ENCODE measurements at places on chromosomes 4 and X.

GRCh38 chr4:145797278-145797677 is 117.3 kb downstream of the C4orf51 start:
- no peak for DNase-seq

- DNase-seq = no peak
Observed at GRCh38 chrX:100477467-100477866, 67.4 kb upstream of the PCDH19 start.

DNA sequence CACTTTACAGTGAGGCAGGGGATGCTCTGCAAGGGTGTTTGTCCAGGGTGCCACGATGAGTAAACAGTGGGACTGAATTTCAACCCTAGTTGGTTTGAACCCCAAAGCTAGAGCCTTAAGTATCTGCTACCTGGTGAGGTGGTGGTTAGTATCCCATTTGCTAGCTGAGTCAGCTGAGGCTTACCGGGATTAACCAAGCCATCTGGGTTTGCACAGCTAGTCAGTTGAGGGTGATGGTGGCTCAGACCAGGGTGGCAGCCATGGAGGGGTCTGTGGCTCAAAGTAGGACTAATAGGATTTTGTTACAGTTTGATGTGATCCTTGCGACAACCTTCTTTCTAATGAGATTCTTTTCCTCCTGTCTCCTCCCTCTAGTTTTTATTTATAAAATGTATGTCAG is 1.9 kb downstream of the EVC start:
- no peak for DNase-seq

- no peak for DNase-seq
Observed at GRCh38 chr4:2281575-2282343, 19.9 kb upstream of the MXD4 start.

DNA sequence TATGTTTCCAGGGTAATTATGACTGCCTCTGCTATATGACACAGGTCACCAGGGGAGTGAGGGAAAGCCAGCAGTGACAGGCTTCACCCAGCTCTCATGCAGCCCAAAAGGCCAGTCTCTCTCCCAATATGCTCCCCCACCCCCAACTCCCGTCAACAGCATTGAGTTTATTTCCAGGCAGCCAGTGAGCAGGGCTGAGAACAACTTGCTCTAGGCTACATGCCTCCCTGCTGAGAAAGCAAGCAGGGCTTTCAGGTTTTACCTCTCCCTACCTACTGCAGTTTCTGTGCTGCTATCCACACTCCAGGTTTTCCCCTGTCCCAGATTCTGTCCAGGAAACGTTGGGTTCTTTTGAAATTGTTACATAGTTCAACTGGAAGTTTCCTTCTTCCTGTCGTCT is 291.4 kb downstream of the PABPC4L start:
- DNase-seq = no peak

DNA sequence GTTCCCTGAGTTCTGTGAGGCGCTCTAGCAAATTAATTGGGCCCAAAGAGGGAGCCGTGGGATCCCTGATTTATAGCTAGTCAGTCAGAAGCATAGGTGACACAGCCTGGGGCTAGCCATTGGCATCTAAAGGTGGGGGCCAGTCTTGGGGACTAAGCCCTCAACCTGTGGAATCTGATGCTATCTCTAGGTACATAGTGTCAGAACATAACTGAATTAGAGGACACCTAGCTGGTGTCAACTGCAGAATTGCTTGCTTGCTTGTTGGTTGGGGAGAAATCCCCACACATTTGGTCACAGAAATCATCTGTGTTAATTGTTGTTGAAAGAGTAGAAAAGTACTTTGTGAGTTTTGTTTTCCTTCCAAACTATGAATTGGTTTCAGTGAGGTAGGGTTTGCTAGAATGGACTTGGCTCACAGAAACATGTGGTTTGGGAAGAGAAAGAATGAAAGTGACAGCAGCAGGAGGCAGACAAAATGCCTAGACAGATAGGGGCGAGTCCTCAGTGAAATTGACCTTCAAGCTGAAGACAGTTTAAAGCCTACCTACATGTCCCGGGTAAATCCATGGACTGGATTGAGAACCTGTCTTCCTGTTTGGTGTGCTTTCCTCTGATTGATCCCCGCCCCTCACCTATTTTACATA is 12.8 kb upstream of the GPR82 start:
- no peak for DNase-seq

DNA sequence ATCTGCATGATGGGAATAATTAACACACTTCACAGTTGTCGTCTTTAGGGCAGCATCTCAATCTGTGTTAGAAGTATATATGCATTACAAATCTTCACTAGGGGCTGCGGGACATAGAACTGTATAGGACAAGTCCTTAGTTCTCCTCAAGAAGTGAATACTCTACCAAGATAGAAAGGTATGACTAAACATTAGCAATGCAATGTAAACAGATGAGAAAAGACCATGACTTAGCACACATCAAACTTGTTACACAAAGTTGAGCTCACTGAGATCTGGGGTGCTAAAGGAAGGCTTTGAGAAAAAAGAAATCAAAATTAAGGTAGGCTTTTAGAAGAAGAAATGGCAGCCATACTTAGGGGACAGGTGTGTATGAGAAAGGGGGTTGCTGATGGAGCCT is 182.1 kb upstream of the MAP3K15 start:
- no peak for DNase-seq

DNA sequence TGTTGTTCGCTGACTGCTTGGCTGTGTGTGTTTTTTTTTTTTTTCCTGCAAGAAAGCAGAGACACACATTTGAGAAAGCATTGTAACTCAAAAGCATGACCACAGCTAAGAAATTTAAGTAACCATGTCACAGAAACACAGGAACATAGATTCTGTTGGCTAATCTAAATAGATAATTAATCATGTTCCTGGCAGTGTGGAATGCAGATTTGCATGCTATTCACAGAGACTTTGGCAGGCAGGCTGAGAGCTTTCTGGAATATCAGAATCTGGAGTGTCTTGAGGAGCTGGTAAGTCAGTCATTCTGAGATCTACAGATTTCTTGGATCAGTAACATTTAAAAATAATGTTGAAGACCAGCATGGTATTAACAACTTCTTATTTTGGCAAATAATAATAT is 33.2 kb upstream of the SMS start:
- DNase-seq = no peak

DNA sequence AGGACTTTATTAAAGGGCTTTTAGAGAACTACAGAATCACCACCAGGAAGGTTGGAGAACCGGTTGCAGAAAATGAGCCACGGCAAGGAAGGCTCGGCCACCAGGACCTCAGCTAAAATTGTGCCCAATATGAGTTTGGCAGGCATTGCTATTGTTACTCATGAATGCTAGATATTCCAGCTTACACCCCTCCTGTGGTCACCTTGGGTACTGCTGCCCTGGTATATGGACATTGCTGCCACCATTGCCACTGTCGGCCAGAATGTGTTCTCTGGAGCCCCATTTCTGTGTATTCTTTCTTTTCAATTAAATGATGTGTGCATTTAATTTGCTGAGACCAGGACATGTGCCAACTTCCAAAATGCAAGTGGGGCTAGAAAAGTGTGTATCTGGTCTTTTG is 626.7 kb upstream of the BOD1L1 start:
- no peak for DNase-seq

- no peak for DNase-seq
Observed at GRCh38 chr4:85792376-85793232, 317.7 kb downstream of the ARHGAP24 start.

DNA sequence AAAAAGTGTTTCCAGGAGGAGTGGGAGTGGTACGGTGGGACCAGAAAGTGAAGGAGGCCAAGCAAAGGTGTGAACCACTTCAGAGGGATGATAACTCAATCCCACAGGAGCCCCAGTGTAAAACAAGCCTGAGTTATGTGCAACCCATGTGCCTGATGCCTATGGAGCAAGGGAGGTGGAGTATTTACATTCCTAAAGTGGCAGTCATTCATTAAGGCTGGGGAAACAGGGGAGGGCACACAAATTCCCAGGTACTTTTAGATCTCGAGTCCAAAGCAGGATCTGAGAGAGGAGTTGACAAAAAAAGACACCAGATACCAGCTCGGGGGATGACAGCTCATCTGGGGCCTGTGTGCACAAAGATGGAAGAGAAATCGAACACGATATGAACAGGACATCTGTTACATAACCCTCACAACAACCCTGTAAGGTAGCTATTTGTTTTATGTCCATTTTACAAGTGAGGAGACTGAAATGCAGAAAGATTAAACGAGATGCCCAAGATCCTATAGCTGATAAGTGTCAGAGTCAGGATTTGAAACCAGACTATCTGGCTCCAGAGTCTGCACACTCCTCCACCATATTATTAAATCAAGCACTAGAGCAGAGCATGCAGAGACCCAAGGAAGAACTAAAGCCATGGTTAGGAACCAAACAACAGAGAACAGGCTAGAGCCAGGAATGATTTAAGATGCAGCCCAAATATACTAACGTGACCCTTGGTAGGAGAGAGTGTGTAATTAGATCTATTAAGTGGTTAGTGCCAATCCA is 91.9 kb upstream of the MAPK10 start:
- DNase-seq = no peak

GRCh38 chr4:7074426-7074825 is 6.6 kb upstream of the GRPEL1 start:
- DNase-seq = no peak

DNA sequence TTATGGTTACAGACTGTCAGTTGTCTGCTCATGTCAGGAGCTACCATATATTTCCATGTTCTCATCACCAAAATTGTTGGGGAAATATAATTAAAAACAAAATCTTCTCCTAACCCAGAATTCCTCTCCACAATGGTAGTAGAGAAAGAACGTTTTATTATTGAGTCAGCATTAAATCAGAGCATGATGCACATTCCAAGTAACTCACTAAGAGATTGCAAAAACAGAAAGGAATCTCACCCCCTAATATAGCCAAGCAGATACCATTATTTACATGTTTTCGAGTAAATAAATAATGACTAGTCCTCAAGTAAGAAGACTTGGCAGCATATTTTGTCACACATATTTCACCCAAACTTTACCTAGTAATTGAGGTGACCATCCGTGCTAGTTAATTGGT is 36.2 kb upstream of the ARHGEF6 start:
- no peak for DNase-seq

- no peak for DNase-seq
Observed at GRCh38 chr4:141513866-141514265, 122.5 kb upstream of the IL15 start.

DNA sequence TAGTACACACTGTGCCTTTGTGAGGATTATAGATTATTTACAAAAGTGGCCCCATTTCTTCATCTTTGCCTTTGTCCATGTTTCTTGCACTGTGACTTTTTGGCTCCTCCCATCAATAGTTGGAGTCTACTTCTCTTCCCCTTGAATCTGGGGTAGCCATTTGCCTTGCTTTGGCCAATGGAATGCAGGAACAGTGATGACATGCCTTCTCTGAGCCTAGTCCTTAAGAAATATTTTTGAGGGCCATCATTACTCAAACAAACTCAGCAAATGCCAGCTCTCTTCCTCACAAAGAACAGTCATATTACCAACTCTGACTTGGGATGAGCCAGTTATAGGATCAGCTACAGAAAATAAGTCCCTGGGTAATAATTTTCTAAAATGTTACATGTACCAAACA is 189.6 kb downstream of the FRMPD4 start:
- DNase-seq = no peak

DNA sequence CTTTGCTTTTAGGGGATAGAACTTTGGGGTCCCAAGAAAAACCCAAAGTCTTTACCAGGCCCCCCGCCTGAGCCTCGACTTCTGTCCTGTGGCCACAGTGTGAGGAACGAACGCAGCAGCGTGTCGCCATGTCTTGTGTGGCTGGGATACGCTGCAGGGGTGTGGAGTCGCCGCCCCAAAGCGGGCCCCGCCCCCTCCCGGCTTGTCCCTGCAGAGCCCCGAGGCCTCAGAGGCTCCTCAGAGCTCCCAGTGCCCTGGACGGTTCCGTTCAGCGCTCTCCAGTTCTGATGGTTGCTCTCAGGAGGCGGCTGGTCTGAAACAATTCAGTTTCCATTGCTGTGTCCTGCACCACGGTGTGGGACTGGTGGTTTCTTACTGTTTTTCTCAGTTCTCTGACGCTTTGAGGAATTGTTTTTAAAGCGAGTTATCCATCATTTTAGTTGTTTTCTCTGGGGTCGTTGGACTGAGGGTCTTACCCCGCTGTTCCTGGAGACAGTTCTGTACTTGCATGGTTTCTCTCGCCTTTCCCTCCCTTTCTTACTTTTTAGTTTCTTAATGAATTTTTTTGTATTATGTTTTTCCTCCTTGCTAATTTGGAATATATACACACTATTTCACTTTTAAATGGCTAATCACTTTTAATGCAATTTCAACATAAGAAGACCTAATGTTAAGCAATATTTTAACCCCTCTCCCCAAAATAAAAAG is 1.6 kb upstream of the IDUA start:
- peak; percentile 31 for DNase-seq

DNA sequence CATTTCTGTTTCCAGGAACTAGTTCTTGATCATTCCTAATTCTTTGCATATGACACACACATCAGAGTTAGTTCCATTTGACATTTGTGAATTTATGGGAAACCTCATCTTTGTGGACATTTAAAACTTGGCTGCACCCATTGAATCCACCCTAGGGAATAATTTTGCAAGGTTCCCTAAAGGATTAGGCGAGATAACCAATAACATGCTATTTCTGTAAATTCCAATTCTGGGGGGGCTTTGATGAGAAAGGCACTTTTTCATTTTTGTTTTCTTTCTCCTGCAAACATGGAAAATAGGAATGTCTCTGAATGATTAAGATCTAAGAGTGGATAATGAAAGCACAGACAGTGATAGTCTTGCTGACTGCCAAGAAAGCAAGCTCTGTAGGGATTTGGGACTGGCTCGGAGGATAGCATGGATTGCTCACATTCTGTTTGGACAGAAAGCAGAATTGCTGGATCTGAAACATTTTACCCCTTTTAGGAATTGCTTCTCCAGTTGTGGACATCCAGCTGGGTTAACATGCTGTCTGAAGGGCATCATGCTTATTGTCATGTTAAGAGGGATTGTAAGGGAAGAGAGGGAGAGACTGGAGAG is 145.1 kb downstream of the NHS start:
- no peak for DNase-seq

DNA sequence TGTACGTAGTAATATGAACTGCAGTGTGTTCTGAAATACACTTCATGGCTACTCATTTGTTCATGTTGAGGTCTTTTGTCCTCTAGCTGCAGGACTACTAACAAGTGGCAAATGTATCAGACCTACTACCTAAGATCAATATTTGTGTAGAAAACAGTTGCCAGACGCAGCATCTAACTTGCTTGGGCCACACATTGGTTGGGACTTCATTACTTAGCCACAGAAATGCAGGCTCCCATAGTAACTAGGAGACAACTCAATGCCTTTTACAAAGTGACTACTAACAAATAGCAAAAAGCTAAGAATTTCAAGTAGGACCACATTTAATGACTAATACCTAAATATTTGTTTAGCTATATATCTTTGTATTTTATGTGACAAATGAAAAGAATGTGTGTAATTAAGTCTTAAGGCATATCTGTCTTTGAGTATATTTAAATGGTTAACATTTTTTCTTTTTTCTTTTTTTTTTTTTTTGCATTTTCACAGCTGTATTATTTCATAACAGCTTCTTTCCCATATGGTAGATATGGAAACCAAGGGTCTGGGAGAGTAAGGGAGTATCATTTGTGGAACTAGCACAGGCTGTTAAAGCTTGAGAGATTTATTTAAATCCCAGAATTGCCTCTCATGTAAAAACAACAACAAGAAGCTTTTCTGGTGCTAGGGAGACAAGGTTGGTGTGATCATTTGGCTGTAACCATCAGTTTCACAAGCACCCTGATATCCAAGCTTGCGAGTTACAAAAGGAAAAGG is 2.7 kb downstream of the CT47C1 start:
- no peak for DNase-seq

GRCh38 chrX:16018291-16018690 is 105.1 kb upstream of the GRPR start:
- DNase-seq = no peak

All from caudate nucleus (tissue), 63 donors.